Femur (tissue), 1 donor: ENCODE measurements at places on chromosomes 12 and 14.

DNA sequence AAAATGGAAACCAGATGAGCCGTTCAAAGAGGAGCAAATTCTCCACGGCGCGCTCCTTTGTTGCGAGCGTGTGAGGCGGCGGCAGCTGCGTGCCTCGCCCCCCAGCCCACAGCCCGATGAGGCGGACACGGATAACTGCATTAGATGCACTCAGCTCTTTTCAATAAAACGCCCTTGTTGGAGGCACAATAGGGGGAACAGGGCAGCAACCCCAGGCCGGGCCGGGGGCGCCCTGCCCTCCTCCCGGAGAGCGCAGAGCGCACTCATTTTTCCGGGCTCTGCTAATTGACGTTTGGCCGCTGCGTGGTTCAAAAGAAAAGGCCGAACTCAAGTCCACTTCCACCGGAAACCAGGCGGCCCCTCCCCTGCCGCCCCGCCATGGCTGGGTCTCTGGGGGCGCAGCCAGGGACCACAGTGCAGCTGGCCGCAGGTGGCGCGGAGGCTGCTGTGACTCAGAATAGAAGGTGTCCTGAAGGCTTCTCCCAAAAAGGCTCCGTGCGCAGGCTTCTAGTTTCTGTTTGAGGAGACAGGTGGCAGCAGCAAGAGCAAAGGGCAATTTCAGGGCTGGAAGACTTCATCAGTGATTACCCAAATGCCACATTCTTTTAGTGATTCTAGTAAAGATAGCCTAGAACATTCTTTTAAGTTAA lies 29.0 kb upstream of the SMOC1 start:
- DNase-seq, result peak; percentile 30

DNA sequence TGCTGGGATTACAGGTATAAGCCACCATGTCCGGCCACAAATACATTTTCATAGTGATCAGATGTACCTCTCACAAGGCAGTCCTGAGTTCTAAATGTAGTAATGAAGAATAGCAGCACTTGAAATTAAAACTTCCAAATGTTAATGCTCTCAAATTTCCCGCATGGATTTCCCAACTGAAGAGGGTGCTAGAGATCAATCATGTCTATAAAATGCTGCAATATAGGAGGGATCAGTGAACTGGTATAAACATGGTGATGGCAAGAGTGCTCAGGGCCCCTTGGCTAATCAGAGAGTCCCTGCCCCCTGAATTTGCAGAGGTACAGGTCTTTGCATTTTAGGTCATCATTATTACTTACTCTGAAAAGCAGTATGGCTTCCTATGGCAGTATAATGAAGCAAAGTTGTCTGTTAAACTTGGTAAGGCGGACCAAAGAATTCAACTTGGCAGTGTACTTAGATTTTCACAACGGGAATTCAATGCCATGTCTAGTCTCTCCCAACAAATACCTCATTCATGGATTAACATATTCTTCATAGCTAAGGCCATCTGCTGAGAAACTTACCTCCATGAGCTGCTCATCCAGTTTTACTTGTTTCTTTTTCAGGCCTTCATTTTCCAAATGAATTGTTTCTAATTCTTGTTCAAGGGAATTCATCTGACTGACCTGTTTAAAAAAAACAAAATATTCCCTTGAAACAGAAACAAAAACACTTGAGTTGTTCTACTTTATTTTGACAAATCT lies 67.0 kb upstream of the SAV1 start:
- DNase-seq, result no peak

GRCh38 chr12:97026901-97027300 lies 119.8 kb downstream of the NEDD1 start:
- DNase-seq, result no peak

DNA sequence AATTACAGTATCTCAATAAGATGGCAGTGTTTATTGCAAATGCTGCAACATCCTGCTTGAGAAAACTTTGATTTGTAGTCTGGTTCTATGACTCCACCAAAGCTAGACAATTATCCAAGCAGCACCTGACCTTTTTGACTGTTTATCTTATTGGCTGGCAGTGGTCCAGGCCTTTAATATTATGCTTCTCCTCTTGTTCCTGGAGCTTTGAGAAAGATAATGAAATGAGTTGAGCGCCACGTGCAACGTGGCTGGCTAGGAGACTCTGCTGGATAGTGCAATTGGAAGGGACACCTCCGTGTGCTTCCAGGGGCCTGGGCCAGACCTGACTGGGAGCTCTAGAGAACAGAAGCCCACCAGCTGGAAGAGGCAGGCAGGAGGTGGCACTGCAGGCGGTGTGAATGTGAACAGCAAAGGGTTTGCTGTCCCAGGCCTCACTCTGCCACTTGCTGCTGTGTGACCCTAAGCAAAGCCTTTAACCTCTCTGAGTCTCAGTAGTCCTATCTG lies 349.3 kb downstream of the CACNA1C start:
- DNase-seq, result no peak

DNA sequence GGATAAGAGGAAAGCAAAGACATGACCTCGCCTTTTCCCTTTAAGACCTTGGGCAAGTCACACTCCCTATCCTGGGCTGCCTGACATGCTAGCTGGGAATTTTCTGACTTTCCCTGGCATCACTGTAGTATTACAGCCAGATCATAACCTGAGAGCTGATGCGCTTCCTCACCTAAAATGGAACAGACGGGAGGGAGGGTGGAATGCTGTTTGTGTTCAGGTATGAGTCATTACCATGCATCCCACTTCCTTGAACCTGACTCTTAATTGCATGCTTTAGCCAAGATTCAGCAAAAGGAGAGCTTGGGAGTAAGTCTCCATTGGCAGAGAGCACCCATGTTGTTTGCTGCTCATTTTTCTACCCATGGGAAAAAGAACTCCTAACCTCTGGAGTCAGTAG lies 156.5 kb downstream of the KCNK10 start:
- no peak for DNase-seq

- DNase-seq, result no peak
Measured at GRCh38 chr14:44960646-44961045, 1.1 kb downstream of the KLHL28 start.

DNA sequence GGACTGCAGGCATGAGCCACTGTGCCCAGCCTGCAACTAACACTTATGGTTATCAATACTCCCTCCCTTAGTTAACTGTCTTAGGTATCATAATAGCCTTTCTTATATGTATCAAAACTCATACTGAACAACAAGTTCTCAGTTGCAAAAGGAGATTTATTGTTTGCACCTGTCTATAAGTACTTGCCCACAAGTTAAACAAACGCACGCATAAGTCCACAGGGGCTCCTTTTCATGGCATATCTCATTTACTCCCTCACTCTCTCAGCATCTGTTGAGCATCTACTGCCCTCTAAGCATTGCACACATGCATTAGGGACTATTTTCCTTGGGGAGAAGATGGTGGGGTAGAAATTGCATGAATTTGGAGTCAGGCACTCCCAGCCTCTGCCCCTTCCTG lies 46.7 kb upstream of the CORO1C start:
- DNase-seq, result no peak

GRCh38 chr12:6104027-6104426 lies 20.4 kb downstream of the VWF start:
- no peak for DNase-seq

- DNase-seq, result no peak
Measured at GRCh38 chr14:75231320-75231719, 47.3 kb upstream of the FOS start.

DNA sequence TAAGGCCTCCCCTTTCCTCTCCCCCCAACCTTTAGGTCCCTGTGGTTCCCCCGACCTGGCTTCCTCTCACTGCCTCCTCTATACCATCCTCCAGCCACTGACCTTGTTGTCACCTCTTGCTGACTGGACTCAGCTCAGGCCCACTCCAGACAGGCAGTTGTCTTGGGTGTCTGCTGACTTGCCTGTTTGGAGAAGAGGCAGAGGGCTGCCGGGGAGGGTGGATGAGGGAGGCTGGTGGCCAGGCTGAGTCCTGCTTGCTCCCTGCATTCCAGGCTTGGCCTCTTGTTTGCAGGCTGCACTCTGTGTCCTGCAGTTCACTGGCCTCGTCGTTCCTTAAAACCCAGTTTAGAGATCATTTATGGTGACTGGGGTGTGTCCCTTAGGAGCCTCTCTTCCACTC lies 31.0 kb upstream of the RD3L start:
- no peak for DNase-seq

- no peak for DNase-seq
Measured at GRCh38 chr14:71236487-71236886, 329.2 kb downstream of the PCNX1 start.

GRCh38 chr14:67359775-67360469 lies at the start of the genes ATP6V1D and EIF2S1:
TSS of gene ATP6V1D (minus strand) at chr14:67359804. CDS start at chr14:67359698, 106 bp downstream.
TSS of gene EIF2S1 (plus strand) at chr14:67360328. CDS start at chr14:67364768, 4,440 bp downstream.
- peak; percentile 100 for DNase-seq

DNA sequence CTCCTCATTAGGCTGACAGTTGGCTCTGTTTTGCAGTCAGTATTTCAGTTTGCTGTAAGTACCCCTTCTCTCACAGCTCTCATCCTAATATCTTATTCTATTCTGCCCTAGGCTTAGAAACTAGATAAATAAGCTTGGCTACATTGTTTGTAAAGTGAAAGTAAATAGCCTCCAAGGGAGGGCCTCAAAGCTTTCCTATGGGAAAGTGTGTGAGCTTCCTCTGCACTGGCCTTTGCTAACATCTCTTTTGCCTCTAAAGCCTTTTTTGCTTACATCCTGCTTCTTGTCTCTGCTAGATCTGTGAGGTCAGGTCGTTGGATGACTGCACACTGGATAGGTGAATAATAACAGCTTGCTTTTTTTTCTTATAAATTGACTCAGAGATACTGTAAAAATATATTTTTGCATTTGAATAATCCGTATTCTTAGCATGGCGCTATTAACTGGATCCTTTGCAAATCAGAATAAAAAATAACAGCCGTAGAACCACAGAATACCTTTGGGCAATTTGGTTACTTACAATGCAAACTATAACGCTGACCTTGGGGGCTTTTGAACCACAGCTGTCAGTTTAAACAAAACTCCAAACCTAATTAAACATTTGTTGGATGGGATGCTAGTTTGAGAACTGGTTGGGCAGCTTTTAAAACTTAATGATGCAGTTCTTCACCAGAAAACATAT lies 55.1 kb downstream of the TTC6 start:
- no peak for DNase-seq

- DNase-seq, result no peak
Measured at GRCh38 chr14:104931771-104932675, 7.3 kb downstream of the PLD4 start.

DNA sequence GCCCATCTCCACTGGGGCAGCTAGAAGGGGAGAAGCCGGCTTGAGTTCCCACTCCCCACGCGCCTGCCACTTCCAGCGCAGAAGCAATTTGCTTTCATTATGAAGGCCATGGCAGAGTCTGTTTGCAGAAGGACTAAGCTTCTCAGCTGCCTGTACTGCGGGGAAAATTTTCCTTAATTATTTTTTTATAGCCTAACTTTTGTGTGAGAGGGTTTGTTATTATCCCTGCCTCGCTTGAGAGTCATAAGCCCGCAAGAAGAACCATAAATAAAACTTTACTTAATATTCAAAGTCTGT lies 56.0 kb upstream of the DLK1 start:
- DNase-seq, result no peak

- DNase-seq, result peak; percentile 38
Measured at GRCh38 chr14:50397390-50398188, 908 bp upstream of the CDKL1 start.

DNA sequence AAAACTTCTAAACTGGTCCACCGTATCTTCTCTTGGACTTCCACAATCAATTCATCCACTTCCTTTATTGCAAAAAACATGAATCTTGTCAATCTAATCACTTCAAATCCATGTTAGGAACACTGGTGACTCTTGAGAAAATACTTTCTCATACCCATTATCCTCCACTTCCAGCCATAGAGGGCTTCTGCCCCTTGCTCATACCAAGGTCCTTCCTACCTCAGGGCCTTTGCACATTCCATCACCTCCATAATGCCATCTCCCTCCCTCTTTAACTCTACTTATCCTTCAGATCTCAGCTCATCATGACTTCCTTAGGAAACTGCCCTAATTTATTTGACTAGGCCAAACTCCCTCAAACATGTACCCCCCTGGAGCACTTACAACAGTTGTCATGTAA lies 16.6 kb downstream of the STXBP6 start:
- no peak for DNase-seq

GRCh38 chr14:105941226-105942166 lies 415.1 kb downstream of the TMEM121 start:
- no peak for DNase-seq

DNA sequence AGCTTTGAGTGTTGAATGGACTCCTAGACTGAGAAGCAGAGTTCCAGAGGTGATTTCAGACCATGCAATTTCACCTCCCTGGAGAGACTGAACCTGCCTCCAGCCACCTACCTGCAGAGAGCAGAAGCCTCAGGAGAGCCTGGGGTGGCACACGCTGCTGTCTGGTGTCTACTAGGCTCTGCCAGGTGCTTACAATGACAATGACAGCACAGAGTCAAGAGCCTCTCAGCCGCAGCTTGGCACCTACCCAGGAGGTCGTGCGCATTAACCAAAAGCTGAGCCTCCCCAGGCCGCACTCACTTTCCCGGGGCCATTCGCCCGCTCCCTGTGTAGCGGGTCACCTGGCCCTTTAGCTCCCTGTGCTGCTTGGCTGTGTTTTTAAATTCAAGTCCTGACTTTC lies 63.2 kb downstream of the TESC start:
- no peak for DNase-seq

DNA sequence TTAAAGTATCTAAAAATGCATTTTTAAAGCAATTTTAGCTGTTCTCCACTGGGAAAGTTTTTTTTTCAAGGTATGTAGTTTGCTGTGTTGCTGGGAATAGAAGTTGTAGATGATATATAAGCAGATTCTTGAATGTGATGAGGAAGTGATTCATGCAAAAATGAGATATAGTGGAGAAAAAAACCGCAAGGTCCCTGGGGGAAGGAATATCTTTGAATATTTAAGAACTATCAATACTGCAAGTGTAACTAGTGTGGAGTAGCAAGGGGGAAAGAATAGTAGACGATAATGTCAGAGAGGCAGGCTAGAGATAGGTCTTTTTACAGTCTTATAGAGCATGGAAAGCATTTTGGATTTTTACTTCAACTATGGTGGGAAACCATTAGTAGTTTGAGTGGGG lies 42.5 kb downstream of the PTCSC3 start:
- DNase-seq, result no peak

- DNase-seq, result peak; percentile 41
Measured at GRCh38 chr14:61229981-61230380, 51.2 kb downstream of the TMEM30B start.

DNA sequence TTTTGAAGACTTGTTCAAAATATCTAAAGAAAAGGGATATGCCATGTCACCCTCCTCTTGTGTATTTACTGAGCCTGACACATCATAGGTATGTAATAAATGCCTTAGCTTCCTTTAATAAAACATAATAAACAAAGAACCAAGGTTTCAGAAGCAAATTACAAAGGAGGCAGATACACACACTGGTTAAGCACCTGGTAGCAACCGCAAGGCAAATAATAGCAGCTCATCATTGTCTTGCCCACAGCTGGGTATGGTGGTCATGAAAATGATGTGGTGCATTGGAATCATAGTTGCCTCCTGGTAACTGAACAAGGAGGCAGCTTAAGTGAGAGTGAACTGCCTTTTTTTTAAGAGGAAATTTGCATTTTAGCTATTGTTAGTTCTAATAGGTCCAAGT lies 39.0 kb downstream of the PAX9 start:
- DNase-seq, result no peak

GRCh38 chr12:53231921-53232645 lies at the start of gene RARG:
TSS of gene RARG (minus strand) at chr12:53232209. CDS start at chr12:53227545, 4,664 bp downstream.
- DNase-seq, result peak; percentile 83

- DNase-seq, result no peak
Measured at GRCh38 chr14:32341947-32342846, 13.1 kb downstream of the AKAP6 start.

- no peak for DNase-seq
Measured at GRCh38 chr12:93526786-93527428, 45.6 kb upstream of the SOCS2 start.

- no peak for DNase-seq
Measured at GRCh38 chr14:33578461-33579216, 372.2 kb downstream of the EGLN3 start.
